T follicular helper cell (primary cell): ENCODE measurements at places on chromosomes 5 and 9.

GRCh38 chr5:149489605-149490037 is 61.6 kb downstream of the CSNK1A1 start:
- DNase-seq = no peak

DNA sequence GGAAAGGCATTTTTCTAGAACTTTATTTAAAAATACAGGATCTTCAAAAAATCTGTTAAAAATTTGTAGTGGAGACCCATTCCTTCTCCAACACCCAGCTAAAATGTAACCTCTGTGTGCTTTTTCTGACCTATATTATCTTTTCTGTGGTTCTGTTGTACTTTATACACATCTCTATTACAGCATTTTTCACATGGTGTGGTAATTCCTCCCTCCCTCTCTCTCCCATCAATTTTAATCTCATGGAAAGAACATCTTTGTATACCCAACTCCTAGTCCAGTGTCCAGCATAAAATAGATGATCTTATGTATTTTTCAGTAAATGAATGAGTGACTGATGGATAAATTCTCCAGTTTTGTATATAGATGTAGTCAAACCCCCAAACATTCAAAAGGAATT is 183.4 kb upstream of the KLF9 start:
- no peak for DNase-seq

GRCh38 chr9:86891886-86892437 is 55.3 kb downstream of the GAS1 start:
- no peak for DNase-seq

DNA sequence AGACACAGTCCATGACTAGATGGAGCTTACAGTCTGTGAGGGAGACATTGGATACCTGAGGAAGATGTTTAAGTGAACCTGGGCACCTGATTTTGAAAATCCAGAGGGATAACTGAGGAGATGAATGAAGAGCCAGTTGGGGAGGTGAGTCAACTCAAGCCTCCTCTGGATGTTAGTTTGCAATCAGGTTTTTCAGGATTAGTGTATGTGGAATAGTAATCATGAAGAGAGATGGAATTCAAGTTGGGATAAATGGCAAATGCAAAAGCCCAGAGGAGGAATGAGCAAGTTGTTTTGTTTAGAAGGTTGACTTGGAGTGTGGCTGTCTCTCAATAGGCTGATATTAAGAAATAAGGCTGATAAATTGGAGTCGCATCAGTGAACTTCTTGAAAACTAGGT is 28.9 kb downstream of the PRDM6 start:
- no peak for DNase-seq

DNA sequence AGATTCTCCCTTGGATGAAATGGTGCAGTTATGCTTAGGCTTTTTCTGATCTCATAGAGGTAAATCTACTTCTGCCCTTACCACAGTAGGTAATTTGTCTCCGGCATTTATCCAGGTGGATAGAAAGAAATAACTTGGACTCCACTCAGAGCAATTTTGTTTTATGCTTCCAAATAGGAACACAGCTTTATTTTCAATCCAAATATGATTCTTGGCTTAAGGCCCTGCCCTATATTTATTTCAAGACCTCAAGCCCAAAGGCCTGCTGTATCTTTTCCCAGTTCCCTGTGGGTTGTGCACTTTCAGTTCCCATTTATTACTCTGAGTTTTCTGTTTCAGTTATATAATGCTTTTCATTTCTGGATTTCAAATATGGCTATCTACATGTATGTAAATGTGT is 274.2 kb upstream of the SMC2 start:
- no peak for DNase-seq
